Right hindlimb (tissue), 1 donor: ENCODE measurements at places on chromosomes 3 and 15.

DNA sequence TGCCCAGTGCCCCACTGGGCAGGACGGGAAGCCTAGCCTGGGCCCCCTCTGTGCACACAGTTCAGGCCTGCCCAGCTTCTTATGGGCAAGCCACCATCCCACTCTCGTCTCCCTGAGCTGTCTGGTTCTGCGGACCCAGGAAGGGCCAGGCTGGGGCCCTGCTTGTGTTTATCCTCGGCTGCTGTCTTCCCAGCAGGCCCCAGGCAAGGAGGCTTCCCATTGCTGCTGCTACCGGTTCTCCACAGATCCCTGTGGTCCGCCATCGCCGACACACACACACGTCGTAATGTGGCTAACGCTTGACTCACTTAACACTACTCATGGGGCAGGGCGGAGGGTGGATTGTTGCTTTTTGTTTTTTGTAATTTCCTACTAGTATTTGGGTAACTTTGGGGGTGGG is 52.4 kb upstream of the SLC6A1 start:
- no peak for DNase-seq

DNA sequence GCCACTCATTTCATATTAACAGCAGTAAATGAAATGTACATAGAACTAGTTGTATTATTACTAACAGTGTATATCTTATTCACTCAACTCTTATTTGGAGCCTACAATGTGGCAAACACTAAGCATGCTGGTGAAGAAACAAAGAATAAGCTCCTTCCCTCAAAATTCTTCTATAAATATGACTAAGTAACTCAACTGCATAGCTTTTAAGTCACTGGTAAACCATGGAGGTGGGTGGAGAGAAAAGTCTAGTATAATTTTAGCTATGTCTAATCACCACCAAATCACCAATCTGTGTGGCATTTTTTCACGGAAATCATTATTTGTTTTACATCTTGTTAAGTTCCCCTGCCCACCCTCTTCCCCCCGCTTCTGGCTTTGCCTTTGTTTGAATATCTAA is 17.5 kb downstream of the COPS2 start:
- no peak for DNase-seq

DNA sequence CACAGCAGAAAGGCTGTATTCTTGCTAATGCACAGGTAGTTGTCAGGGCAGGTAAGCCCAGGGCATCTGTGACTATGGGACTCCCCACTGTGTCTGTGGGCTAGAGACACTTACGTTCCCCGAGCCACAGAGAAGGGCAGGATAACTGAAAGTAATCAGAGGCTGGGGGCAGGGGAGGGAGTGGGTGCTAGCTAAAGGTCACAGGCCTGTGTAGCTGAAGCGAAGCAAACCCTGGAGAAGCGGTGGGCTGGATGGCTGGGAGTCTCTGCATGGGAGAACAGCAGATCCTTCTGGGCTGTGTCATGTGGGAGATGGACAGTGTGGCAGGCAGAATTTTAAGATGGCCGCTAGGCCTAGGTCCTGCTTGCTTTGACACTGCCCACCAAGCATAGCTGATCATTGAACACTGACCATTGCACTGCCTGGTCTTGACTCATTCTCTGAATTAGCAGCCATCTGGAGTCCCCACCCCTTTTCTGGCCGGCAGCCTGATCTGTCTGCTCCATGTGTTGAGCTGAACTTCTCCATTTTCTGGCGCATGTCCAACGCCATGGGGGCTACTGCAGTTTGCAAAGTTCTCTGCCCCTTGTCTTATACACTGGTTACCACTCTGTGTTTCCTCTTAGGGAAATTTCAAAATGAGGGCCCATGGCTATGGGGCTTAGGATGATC is 110.0 kb downstream of the DGKG start:
- DNase-seq: peak; percentile 36

GRCh38 chr15:48638963-48639362 is 6.5 kb downstream of the FBN1 start:
- no peak for DNase-seq

DNA sequence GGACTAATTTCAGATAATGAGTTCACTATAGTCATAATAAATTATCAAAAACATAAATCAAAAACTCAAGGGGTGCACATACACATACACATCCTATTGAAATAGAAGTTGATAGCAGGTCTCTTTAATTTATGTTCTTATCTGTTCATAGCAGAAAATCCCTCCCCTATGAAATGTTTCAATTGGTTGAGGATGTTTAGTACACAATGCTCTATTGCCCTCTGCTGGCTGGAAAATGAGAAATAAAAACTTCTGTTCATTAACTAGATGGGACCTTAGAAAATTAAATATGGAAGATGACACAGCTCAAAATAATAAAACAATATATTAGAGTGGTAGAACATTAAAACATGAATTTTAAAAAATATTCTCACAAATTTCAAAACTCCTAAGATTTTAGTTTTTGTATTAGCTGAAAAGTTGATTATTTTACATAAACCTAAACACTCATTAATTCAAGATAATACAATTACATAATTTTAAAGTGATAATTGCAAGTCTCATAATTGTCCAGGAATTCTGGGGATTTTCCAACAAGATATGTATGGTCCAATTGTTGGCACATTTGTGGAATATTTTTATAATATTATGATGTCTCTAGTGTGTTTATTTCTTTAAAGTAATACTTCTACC is 735.0 kb downstream of the ROBO1 start:
- no peak for DNase-seq

- peak; percentile 88 for DNase-seq
These were observed 70.7 kb downstream of the RPLP1 start for GRCh38 chr15:69523010-69524001.

GRCh38 chr3:10300087-10300486 is 7.3 kb upstream of the GHRL start:
- DNase-seq: no peak

DNA sequence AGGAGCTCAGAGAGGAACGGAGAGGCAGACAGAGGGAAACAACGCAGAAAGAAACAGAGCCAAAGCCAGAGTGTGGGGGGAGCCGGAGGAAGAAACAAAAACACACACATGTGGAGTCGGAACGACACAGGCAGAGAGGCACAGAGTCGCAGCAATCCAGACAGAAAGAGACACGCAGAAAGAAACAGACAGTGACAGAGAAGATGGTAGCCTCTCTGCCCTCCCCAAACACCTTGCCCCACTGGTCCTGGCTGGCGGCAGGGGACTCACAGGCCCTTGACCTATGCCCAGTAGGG is 1.7 kb downstream of the NCKIPSD start:
- no peak for DNase-seq

GRCh38 chr3:13714251-13714916 is 165.5 kb downstream of the FBLN2 start:
- DNase-seq: no peak

GRCh38 chr15:64344651-64345294 is 11.2 kb downstream of the CSNK1G1 start:
- no peak for DNase-seq

DNA sequence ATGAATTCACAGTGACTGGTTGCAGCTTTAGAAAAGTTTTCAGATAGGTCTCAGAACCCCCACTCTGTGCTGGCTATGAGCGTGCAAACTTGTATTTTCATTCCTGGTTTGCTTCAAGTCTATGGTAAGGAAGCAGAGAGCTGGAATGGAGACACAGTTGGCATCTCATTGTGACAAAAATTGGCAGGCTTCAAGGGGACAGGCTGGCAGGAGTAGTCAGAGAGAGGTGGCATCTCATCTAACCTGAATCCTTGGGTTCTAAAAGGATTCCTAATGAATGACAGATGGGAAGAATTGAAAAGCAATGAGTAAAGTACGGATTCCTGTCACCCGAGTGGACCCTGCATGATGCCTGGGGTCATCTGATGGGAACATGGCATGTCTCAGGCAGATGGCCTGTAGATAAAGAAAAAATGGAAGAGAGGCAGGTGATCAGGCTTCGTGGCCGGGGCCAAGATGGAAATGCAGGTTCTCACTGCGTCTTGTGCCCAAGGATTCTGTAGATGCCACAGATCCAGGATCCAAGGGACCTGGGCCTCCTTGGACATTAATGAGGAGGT is 89.4 kb upstream of the ABHD17C start:
- DNase-seq: no peak

GRCh38 chr15:41847981-41848380 is 9.3 kb downstream of the PLA2G4B start:
- no peak for DNase-seq

GRCh38 chr15:51460796-51461195 is 119.3 kb downstream of the GLDN start:
- no peak for DNase-seq

DNA sequence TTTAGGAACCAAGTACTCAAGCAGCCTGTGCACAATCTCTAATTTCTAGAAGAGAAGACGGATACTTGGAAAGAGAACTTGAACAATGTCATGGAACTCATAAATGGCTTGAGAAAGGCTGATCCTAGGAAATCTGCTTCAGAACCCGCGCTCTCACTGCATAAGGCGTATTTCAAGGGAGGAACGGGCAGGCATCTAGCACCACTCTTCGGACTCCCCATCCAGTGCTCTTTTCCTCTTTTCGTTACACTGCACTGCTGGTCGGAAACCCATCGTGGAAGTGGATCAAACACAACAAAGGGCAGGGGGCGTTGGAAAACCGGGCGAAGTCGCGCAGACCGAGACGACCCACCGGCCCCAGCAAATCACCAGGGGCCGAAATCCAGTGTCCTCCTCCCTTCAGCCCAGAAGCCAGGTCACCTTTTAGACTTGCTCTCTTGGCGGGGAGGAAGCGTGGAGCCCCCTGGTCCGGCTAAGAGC is 539 bp upstream of the TLNRD1 start:
- DNase-seq: no peak

DNA sequence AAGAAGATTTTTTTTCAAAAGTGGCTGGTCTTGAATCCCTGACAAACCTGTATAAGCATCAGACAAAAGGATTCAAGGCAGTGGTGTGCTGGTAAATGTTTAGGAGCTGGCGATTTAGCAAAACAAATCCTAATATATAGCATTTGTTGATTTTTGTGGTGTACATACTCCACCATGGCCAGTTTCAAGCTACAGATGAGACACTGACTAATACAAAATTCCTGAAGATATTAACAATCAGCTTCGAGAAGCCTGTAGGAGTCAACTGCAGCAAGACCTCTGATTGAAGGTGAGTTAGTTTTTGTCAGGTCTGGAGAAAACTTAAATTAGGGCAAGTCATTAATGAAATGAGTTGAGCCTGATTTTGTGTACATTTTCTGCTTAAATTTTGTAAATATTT is 6.7 kb downstream of the STRIT1 start:
- no peak for DNase-seq

DNA sequence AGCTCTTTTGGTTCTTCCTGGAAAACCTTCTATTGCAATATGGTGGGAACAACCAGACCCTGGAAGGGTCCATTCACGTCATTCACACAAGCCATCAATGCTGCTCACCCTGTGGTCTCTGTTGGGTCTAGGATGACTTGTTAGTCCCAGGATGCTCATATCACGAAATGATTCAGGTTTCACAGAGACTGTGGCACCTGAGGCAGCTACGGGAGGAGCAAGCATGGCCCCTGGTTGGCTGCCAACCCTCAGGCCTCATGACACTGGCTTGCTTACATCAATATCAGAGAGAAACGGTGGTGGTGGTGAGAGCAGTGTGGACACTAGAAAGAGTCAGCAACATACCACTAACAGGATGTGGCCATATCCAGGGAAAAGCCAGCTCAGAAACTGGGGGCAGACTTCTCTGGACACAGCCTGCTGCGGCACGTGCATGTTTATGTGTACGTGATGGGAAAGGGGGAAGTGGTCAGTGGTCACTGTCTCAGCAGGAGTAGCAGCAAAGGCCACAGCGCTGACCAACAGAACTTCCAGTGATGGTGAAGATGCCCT is 208.9 kb upstream of the ST8SIA2 start:
- DNase-seq: no peak

DNA sequence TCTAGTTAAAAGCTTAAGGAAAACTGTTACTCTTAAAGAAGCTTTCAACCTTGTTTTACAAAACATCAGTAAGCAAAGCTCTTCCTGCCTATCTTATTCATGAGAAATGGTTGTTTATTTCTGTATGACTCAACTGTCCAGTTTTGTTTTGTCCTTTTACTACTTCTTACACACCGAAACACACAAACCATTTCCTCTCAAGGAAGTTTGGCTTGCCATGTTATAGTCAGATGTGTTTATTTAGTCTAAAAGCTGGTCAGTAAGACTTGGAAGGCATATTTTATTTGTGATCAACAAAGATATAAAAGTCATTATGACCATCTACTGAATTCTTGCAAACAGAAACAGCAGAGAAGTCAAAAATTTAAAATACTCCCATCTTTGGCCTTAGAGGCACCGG is 53.2 kb upstream of the RBSN start:
- no peak for DNase-seq

DNA sequence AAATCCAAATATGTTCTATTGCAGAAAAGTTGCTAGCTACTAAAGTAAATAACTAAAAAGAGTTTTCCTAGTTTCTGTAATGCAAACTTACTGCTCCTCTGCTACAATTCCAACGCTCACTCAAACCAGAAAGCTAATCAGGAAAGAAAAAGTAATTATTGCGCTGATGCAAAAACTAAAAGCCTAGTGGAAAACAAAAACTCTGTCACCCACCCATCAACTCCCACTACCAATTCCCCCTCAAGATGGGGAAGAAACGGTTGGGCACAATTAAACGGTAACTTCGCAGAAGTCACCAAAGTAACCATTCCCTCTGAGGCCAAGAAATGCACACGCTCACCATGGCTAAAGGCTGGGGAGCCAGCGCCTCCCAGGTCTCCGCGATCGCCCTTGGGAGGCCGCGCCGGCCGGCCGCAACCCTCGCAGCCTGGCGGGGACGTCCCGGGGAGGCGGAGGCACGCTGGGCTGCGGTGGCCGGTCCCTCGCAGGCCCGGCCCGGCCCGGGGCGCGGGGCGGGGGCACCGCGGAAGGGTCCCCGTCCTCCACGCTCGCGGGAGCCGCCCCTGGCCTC is 684 bp downstream of the SLTM start:
- no peak for DNase-seq

GRCh38 chr3:50192689-50193141 is 1.3 kb downstream of the GNAT1 start:
- DNase-seq: peak; percentile 82

DNA sequence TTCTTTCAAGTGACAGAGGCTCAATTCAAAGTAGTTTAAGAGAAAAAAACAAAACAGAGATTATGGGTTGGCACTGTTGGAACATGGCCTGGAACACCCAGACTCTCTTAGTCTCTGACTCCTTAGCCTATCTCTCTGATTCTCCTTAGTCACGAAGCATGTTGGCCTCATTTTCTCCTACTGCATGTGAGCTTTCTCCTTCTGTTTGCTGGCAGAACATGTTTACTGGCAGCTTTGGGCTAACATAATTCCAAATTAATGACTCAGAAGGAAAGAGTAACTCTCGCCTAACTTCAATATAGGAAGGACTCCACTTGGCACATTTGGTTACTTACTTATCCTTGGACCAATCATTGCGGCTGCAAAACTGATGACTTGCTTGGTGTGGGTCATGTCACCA is 21.7 kb upstream of the CCDC39 start:
- no peak for DNase-seq
